T47D (cell line): ENCODE measurements at places on chromosomes 12 and 14.

- DNase-seq, result no peak
Observed at GRCh38 chr12:43143278-43143677, 408.7 kb downstream of the ADAMTS20 start.

- peak; percentile 41 for DNase-seq
Observed at GRCh38 chr12:89707703-89708564, 704 bp downstream of the ATP2B1 start.

- DNase-seq, result no peak
Observed at GRCh38 chr14:89957791-89958190, 2.1 kb downstream of the TDP1 start.

DNA sequence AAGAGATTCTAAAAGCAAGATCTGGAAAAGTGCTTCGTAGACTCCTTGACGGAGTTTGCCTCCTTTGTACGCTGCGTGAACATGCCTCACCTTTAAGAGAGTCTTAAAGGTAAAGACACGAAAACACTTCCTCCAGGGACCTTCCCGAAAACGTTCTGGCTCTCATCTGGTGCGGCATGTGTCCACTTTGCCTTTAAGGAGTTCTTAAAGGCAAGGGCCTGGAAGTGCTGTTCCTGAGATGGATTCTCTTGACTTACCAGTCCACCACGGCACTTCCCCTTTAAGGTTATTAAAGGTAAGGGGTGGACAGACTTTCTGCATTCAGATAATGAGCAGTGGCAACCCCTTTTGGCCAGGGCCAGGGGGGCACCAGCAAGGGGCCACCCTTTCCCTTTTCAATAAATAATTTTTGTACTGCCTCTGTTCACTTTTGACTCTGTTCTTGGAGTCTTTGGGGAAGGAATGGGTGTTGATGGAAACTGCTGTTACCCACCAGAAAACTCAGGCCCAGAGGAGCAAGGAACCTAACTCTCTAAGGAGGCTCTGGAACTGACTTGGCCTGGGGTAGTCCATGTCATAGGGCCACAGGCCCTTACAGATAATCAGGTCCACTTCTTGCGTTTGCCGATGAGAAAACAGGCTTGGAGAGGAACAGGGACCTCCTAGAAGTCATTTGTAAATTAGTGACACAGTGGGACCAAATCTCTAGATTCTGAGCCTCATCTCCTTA is 4.4 kb downstream of the REM2 start:
- peak; percentile 93 for DNase-seq

- DNase-seq, result no peak
Observed at GRCh38 chr14:28772613-28773012, 6.0 kb downstream of the FOXG1 start.

DNA sequence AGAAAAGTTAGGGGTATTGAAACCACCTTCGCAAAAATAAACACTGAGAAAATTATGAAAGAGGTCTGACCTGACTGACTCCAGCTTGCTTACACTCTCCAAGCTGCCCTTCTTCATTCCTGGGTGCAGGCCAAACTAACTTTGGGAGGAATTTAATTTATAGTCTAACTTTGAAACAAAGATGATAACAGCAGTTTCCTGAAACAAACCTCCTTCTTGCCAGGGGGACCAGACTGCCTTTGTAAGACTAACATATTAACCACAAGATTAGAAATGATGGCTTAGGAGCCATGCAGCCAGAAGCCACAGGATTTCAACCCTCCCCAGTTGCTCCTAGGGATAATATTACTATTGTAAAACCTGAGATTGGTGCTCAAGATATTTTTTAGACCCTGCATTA is 13.8 kb upstream of the EEA1 start:
- DNase-seq, result peak; percentile 63

DNA sequence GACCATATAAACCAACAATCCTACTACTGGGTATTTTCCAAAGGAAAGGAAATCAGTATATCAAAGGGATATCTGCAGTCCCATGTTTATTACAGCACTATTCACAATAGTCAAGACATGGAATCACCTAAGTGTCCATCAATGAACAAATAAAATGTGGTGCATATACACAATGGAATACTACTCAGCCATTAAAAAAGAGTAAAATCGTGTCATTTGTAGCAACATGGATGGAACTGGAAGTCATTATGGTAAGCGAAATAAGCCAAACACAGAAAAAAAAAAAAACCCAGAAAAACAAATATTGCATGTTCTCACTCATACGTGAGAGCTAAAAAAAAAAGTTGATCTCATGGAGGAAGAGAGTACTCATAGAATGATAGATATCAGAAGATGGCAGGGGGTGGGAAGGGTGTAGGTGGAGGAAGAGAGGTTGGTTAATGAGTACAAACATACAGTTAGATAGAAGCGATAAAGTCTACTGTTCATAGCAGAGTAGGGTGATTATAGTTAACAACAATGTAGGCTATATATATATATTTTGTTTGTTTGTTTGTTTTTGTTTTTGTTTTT is 49.3 kb downstream of the BCAT1 start:
- no peak for DNase-seq

GRCh38 chr12:129258781-129259318 is 405.6 kb downstream of the GLT1D1 start:
- DNase-seq, result no peak

DNA sequence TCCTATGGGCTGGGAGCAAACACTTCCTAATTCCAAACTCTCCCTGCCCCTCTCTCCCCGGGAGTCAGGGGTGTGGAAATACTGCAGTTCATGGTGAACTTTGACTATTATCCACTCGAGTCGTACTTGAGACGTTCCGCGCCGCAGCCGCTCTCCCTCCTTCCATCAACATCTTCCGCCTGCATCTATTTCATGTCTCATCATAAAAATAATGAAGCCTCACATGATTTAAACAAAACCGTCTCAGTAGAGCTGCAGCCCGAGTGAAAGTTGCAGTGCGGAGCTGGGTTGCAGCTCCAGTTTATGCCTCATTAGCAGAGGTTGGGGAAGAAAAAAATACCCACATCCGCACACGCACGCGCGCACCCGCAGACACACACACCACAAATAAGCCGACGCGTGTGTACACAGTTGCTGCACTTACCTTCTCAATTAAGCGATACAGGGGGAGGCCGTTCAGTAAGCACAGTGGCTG is 283 bp downstream of the LMO3 start:
- DNase-seq, result peak; percentile 30

DNA sequence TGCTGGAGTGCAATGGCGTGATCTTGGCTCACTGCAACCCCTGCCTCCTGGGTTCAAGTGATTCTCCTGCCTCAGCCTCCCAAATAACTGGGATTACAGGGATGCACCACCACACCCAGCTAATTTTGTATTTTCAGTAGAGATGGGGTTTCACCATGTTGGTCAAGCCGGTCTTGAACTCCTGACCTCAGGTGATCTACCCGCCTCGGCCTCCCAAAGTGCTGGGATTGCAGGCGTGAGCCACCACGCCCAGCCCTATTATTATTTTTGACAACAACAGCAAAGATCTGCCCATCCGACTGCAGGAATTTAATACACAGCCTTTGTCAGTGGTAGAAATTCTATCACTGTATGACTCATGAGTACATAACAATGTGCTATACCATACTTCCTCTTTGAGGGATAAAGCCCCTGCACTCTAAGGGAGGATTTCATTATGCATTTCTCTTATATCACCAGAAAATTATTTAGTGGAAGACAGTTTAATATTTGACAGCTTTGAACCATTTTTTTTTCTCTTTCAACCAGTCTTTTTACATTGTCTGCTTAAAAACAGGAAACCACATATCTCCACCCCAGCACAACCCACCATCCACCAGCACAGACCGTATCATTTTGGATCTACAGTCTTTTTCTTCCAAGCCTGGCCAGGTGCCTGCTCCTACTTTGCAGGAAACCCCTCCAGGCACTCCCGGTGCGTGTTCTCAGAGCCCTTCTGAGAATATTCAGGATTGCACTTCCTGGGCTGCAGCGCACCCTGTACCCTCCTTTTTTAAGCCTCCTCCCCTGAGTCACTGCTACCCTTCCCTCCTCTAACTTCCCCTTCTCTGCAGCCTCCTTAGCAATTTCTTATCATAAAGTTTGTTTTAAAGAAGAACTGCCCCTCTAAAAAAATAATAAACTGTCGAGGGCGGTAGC is 594 bp downstream of the ARHGDIB start:
- peak; percentile 30 for DNase-seq

DNA sequence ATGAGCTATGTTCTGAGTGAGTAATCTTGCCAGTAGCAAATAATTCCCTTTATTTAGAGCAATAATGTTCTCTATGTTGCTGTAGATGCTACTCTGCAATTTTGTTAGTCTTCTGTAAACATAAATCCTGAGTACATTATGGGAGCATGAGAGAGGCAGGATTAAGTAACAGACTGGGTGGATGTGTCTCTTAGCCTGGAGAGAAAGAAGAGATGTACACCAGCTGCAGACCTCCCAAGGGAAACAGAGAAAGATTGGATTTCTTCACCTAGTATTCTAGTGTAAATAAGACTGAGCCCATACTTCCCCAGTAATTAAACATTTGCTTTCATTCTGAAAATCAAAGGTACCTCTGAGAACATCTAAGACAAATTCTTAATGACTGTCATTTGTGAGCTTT is 564.0 kb downstream of the TRHDE start:
- DNase-seq, result no peak

GRCh38 chr14:74491956-74492775 is 939 bp downstream of the NPC2 start:
- DNase-seq, result no peak

GRCh38 chr14:51327376-51327775 is 87.3 kb downstream of the TMX1 start:
- no peak for DNase-seq

- DNase-seq, result no peak
Observed at GRCh38 chr12:132812631-132813305, 15.9 kb downstream of the GOLGA3 start.

- no peak for DNase-seq
Observed at GRCh38 chr14:104224131-104224505, 85.7 kb downstream of the KIF26A start.

GRCh38 chr12:14970473-14970872 is 2.4 kb upstream of the PDE6H start:
- DNase-seq, result no peak

DNA sequence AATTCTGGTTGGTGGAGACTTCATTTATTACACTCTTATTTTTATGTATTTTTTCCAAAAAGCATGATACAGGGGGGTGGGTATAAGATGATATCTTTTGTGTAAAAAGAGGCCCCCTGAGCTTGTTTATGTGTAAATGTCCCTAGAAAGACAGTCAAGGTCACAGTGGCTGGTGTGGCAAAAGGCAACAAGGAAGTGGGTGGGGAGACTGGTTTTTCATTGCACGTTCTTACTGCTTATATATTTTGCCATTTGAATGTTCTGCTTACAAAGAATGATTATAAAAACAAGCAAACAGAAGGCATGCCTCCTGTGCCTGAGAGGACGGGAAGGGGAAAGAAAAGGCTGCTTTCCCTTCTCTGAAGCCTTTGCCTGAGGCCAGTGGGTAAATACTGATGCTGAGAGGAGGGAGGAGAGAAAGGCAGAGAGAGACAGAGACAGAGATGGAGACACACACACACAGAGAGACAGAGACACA is 24.1 kb upstream of the ADIPOR2 start:
- no peak for DNase-seq

DNA sequence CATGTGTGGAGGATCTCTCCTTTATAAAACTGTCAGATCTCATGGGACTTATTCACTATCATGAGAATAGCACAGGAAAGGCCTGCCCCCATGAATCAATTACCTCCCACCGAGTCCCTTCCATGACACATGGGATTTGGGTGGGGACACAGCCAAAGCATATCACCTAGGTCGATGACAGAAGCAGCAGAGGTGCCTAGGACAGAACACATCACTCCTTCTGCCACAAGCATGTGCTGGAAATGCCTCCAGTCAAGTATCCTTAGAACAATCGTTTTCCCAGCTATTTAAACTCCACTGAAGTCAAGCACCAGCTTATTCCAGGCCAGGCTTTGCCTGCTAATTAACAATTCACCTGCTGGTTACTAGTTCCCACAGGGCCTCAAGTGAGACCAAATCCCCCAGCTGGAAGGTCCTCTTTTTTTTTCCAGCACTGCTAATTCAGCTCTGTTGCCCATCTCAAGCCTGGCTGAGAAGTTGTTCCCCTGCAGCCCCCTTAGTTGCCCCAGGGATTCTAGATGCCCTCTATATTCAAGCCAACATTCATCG is 212.3 kb upstream of the NUDT4 start:
- DNase-seq, result no peak

DNA sequence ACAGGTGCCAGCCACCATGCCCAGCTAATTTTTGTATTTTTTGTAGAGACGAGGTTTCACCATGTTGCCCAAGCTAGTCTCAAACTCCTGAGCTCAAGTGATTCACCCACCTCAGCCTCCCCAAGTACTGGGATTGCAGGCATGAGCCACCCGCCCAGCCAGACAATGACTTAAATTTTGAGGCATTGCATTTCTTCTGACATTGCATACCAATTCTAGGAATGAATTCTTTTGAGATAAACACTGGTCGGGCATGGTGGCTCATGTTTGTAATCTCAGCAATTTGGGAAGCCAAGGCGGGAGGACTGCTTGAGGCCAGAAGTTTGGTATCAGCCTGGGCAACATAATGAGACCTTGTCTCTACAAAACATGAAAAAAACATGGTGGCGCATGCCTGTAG is 2.5 kb upstream of the CELA1 start:
- no peak for DNase-seq

GRCh38 chr14:52339262-52339661 is 25.1 kb downstream of the PTGER2 start:
- DNase-seq, result no peak

GRCh38 chr12:12506496-12506890 is 56.2 kb downstream of the DUSP16 start:
- no peak for DNase-seq

- no peak for DNase-seq
Observed at GRCh38 chr14:32104803-32105202, 27.7 kb downstream of the ARHGAP5 start.

DNA sequence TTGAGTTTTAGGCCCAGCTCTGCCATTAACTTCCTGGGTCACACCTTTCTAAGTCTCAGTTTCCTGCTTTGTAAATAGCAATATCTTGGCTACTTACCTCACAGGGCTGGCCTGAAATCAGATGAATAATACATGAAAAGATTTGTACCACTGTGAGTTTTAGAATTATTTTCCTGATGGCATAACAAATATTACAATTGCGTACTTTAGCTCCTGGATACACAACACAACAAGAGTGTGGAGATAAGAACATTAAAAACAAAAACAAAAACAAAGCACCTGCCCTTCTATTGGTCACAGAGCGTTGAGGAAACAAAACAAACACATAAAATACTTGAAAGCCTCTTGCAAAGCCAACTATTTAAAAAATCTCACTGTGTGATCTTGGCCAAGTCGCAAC is 4.9 kb upstream of the HDAC7 start:
- DNase-seq, result no peak

DNA sequence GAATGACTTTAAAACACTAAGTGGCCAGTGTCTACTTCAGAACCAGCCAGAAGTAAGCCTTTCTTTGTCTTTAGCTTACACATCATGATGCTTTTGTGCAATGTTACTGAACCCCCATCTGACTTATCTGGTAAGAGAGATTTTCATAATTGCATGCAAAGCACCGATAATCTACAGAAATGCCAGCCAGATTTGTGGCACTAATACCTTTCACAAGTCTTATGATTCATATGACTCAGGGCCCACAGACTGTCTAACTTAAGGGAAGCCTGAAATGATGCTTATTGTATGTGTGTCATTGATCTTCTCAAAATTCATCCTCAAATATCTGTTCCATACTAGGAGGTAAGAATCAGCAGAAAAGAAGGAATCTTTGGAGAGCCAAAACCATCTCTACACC is 18.0 kb downstream of the IGF1 start:
- no peak for DNase-seq
